ENCODE measurements at places on chromosomes 16 and 17. TPM values are rescaled to one million over a fixed set of nuclear protein-coding genes. Genes with fewer than 3 reads are reported as not detected.
A peak's percentile ranks its signal among the peaks of the same experiment; 100 is the strongest.

DNA sequence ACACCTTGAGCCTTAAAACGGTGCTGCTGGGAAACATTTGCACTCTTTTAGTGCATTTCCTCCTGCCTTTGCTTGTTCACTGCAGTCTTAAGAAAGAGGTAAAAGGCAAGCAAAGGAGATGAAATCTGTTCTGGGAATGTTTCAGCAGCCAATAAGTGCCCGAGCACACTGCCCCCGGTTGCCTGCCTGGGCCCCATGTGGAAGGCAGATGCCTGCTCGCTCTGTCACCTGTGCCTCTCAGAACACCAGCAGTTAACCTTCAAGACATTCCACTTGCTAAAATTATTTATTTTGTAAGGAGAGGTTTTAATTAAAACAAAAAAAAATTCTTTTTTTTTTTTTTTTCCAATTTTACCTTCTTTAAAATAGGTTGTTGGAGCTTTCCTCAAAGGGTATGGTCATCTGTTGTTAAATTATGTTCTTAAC lies 4.4 kb downstream of the SOX9 start:
- H3K27ac ChIP-seq: peak overlapping the region; percentile 5
- H3K27me3 ChIP-seq: peaks cover 48% of the 10 kb centered on the region
- H3K4me1 ChIP-seq: peaks cover 31% of the 10 kb centered on the region
- DNase-seq: no peak

DNA sequence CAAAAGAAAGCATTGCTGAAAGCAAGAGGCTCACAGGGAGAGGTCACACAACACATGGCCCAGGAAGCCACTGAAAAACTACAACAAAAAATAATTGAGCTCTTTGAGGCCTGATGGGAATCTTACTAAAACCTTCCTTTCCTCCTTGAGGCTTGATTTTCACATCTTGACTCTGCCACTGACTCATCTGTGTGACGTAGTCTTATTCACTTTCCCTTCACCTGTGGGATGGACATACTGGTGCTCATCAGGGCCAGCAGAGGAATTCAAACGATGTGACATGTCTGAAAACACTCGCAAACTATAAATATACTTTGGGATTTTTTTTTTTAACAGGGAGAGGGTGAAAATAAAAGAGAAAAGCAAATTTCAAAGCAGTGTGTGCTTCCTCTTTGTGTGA lies 78.3 kb upstream of the ASIC2 start:
- H3K27me3 ChIP-seq: no peaks in the 10 kb centered on the region
- no peak overlapping the region for H3K27ac ChIP-seq
- no peaks in the 10 kb centered on the region for H3K36me3 ChIP-seq

Gene USH1G
- 1.1 TPM for total RNA-seq

Gene NPIPB8
- total RNA-seq: 4.9 TPM

GRCh38 chr16:47851146-47851545 lies 304.6 kb downstream of the ABCC12 start:
- H3K27ac ChIP-seq: no peak overlapping the region
- H3K4me1 ChIP-seq: no peaks in the 10 kb centered on the region
- no peak overlapping the region for H3K4me3 ChIP-seq
- H3K27me3 ChIP-seq: no peaks in the 10 kb centered on the region
- DNase-seq: no peak
- no peaks in the 10 kb centered on the region for H3K36me3 ChIP-seq

DNA sequence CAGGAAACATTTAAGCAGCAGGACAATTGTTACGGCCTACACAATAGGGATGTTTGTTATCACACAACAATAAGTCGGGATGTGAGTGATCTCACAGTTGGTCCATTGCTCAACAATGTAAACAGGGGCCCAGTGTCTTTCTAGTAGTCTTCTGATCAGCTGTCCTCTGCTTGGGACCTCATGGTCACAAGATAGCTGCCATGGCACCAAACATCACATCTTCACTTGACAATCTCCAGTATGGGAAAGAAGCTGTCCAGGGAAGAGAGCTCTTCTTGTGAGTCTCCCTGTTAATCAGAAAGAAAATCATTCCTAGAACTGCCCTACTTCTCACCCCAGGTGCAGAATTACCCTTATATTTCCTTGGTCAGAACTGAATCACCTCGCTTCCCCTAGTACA lies 6.3 kb upstream of the GPRC5B start:
- H3K4me3 ChIP-seq: no peak overlapping the region
- H3K27me3 ChIP-seq: peaks cover 2% of the 10 kb centered on the region
- H3K27ac ChIP-seq: no peak overlapping the region
- peaks cover 8% of the 10 kb centered on the region for H3K4me1 ChIP-seq
- no peak for DNase-seq
- H3K36me3 ChIP-seq: no peaks in the 10 kb centered on the region

Gene SSTR5
- not detected for total RNA-seq

GRCh38 chr17:39763051-39763820 lies 25.5 kb downstream of the GRB7 start:
- no peaks in the 10 kb centered on the region for H3K36me3 ChIP-seq
- no peak overlapping the region for H3K27ac ChIP-seq

- DNase-seq: no peak
- no peak overlapping the region for H3K27ac ChIP-seq
- no peak overlapping the region for H3K4me3 ChIP-seq
- H3K27me3 ChIP-seq: peaks cover 40% of the 10 kb centered on the region
- peaks cover 6% of the 10 kb centered on the region for H3K4me1 ChIP-seq
- no peaks in the 10 kb centered on the region for H3K36me3 ChIP-seq
Observed at GRCh38 chr16:87048038-87048729, 269.0 kb downstream of the C16orf95 start.
